Mesendoderm (in vitro differentiated cells): ENCODE measurements at places on chromosomes 6 and 20.

- no peak overlapping the region for H3K27ac ChIP-seq
Measured at GRCh38 chr20:36243726-36244125, 7.4 kb downstream of the AAR2 start.

GRCh38 chr6:116277124-116277523, 2.6 kb downstream of the TSPYL1 start:
- DNase-seq = peak; percentile 8
- H3K4me3 ChIP-seq = peak overlapping the region; percentile 44
- H3K36me3 ChIP-seq = no peaks in the 10 kb centered on the region
- H3K27me3 ChIP-seq = no peaks in the 10 kb centered on the region
- H3K27ac ChIP-seq = no peak overlapping the region

DNA sequence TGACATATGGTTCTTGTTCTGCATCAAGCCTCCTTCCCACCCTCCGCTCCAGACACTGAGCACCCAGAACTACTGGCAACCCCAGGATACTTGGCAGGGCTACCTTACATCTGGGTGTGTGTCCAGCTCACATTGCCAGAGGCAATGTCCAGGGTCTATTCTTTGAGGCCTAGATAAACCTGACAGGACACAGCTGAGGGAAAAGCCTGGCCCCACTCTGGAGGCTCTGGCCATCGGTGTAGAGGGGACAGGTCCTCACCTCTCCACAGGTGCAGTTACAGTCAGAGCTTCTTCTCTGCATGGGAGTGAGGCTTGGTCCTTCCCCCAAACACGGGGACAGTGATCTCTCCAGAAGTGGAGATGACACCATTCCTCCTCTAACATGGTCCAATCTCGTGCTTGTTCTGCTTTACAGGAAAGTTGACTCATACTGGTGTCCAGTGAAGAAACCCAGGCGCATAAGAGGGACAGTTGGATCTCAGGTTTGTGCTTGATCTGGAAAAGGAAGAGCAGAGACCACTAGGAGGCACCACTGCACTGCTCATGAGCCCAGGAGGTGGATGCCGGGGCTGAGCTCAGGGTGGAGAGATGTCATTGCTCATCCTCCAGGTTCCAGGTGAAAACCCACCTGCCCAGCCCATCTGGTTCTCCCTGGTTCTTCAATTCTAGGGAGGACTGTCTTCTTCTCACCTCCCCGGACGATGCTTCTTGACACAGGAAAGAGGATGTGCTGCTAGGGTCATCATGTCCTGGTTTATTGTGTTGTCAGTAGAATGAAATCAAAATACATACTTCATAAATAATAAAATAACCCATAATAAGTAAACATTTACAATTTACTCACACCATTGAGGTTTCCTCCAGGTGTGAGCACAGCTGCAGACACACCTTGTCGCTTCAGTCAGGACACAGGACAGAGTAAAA, 14.7 kb downstream of the HLA-F start:
- no peaks in the 10 kb centered on the region for H3K4me1 ChIP-seq
- H3K27ac ChIP-seq = no peak overlapping the region
- H3K4me3 ChIP-seq = no peak overlapping the region
- DNase-seq = peak; percentile 76

- no peak overlapping the region for H3K4me3 ChIP-seq
- no peaks in the 10 kb centered on the region for H3K36me3 ChIP-seq
- H3K27ac ChIP-seq = no peak overlapping the region
- H3K27me3 ChIP-seq = no peaks in the 10 kb centered on the region
Measured at GRCh38 chr20:4326195-4327065, 311.1 kb upstream of the RNF24 start.

- peak; percentile 72 for DNase-seq
- H3K4me3 ChIP-seq = peak overlapping the region; percentile 34
- no peaks in the 10 kb centered on the region for H3K36me3 ChIP-seq
- H3K27me3 ChIP-seq = peaks cover 8% of the 10 kb centered on the region
- no peak overlapping the region for H3K27ac ChIP-seq
- no peaks in the 10 kb centered on the region for H3K4me1 ChIP-seq
Measured at GRCh38 chr6:28737750-28738395, 185.9 kb downstream of the TRIM27 start.

- no peak overlapping the region for H3K27ac ChIP-seq
- H3K36me3 ChIP-seq = no peaks in the 10 kb centered on the region
- no peak for DNase-seq
- no peaks in the 10 kb centered on the region for H3K4me1 ChIP-seq
- no peak overlapping the region for H3K4me3 ChIP-seq
Measured at GRCh38 chr6:5151360-5151954, 66.3 kb downstream of the PPP1R3G start.

- no peak overlapping the region for H3K27ac ChIP-seq
- H3K27me3 ChIP-seq = no peaks in the 10 kb centered on the region
- no peak overlapping the region for H3K4me3 ChIP-seq
Measured at GRCh38 chr6:76035713-76036112, 36.7 kb downstream of the IMPG1 start.

- no peaks in the 10 kb centered on the region for H3K27me3 ChIP-seq
- H3K36me3 ChIP-seq = no peaks in the 10 kb centered on the region
- DNase-seq = no peak
- H3K4me3 ChIP-seq = no peak overlapping the region
Measured at GRCh38 chr6:3758842-3759144, 7.3 kb upstream of the PXDC1 start.

DNA sequence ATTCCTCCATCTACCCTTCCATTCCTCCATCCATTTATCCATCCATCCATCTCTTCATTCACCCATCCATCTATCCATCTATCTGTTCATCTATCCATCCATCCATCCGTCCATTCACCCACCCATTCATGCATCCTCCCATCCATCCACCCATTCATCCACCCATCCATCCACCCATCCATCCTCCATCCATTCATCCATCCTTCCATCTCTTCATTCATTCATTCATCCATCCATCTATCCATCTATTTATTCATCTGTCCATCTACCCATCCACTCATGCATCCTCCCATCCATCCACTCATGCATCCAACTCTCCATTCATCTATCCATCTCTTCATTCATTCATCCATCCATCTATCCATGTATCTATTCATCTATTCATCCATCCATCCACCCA, 380.9 kb downstream of the CDH4 start:
- H3K27me3 ChIP-seq = no peaks in the 10 kb centered on the region
- H3K4me1 ChIP-seq = no peaks in the 10 kb centered on the region
- no peak overlapping the region for H3K27ac ChIP-seq
- DNase-seq = no peak
- H3K4me3 ChIP-seq = no peak overlapping the region
- H3K36me3 ChIP-seq = no peaks in the 10 kb centered on the region

DNA sequence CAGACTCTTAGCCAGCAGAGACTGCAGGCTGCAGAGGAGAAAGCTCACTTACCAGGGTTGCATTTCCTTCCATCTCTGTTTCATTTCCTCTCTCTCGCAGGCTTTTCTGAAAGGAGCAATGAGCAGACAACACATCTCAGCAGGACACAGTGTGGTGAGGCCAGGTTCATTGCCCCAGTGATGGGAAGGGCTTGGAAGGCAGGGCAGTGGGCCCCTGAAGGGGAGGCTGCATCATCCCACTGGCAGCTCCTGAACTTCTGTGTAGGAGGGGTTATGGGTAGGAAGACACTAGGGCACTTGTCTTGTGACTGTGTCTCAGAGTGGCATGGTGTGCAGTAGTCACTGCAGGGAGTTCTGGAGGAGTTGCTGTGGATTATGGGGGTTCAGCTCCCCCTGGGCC, 246.8 kb downstream of the QKI start:
- no peak overlapping the region for H3K27ac ChIP-seq
- no peaks in the 10 kb centered on the region for H3K4me1 ChIP-seq
- H3K27me3 ChIP-seq = no peaks in the 10 kb centered on the region
- H3K36me3 ChIP-seq = no peaks in the 10 kb centered on the region
- no peak overlapping the region for H3K4me3 ChIP-seq
- no peak for DNase-seq

- no peak overlapping the region for H3K27ac ChIP-seq
- no peak overlapping the region for H3K4me3 ChIP-seq
- no peak for DNase-seq
- no peaks in the 10 kb centered on the region for H3K27me3 ChIP-seq
Measured at GRCh38 chr20:24254480-24254879, 214.9 kb upstream of the SYNDIG1 start.

DNA sequence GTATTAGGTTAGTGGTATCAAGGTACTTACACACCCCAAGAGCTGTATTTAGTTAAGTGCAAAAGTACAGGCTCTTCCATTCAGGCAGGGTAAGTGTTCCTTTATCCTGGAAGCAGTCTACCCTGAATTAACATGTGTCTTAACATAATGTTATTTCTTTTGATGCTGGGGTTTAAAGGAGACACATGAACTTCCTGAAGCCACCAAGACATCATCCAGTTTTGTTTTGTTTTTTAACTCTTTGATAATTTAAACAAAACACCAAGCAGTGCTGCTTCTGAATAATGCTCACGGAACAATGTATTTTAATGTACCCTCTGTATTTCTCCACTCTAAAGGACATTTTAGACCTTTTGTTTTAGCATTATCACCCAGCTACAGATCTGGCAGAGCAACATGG, 50.5 kb upstream of the PLCB4 start:
- no peaks in the 10 kb centered on the region for H3K27me3 ChIP-seq
- DNase-seq = no peak
- no peak overlapping the region for H3K4me3 ChIP-seq
- H3K36me3 ChIP-seq = no peaks in the 10 kb centered on the region

GRCh38 chr20:4230651-4231050, 215.3 kb upstream of the RNF24 start:
- H3K27ac ChIP-seq = no peak overlapping the region
- no peak overlapping the region for H3K4me3 ChIP-seq
- H3K4me1 ChIP-seq = no peaks in the 10 kb centered on the region
- H3K36me3 ChIP-seq = no peaks in the 10 kb centered on the region
- H3K27me3 ChIP-seq = no peaks in the 10 kb centered on the region

DNA sequence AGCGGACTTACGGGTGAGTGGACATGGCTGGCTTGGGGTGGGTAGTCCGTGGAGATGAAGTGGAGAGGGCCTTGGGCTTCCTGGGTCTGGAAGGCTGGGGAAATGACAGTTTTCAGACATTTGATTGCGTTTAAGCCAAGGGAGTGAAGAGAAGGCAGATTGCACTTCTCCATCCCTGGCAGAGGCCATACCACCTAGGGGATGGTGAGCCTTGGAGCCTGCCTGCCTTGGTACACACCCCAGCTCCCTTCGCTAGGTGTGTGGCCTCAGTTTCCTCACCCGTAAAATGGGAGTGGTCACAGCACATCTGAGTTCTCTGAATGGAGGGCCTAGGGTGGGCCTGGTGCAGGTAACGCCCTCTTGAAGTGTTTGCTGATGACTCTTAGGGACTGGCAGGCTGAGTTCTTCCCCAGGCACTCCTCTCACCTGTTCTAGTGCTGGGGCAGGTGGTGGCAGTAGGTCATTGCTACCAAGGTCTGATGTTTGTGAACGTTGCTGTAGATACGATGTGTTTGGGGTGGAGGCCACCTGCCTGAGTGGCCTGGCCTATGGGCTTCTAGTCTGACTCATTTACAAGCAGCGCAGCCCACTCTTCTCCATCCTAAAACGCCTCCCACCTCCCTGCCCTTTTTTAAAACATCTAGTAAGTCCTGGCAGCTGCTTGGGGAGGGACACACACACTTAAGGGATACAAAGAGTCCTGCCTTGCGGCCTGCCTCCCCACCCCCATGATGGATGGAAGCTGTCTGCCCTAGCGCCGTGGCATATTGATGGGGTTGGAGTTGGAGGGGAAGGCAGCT, 2.3 kb downstream of the RBM38 start:
- no peaks in the 10 kb centered on the region for H3K27me3 ChIP-seq
- H3K4me3 ChIP-seq = no peak overlapping the region
- no peak overlapping the region for H3K27ac ChIP-seq

GRCh38 chr6:80457439-80457933, 351.0 kb downstream of the BCKDHB start:
- no peaks in the 10 kb centered on the region for H3K4me1 ChIP-seq
- peak; percentile 4 for DNase-seq
- no peaks in the 10 kb centered on the region for H3K36me3 ChIP-seq
- no peak overlapping the region for H3K27ac ChIP-seq
- H3K4me3 ChIP-seq = no peak overlapping the region
- no peaks in the 10 kb centered on the region for H3K27me3 ChIP-seq

GRCh38 chr6:7267466-7268091, 45.4 kb downstream of the SSR1 start:
- H3K36me3 ChIP-seq = no peaks in the 10 kb centered on the region
- no peaks in the 10 kb centered on the region for H3K27me3 ChIP-seq
- no peak for DNase-seq
- no peaks in the 10 kb centered on the region for H3K4me1 ChIP-seq

- H3K4me1 ChIP-seq = no peaks in the 10 kb centered on the region
- no peak for DNase-seq
- H3K27ac ChIP-seq = no peak overlapping the region
- no peaks in the 10 kb centered on the region for H3K36me3 ChIP-seq
Measured at GRCh38 chr6:144075875-144076274, 19.5 kb downstream of the SF3B5 start.

DNA sequence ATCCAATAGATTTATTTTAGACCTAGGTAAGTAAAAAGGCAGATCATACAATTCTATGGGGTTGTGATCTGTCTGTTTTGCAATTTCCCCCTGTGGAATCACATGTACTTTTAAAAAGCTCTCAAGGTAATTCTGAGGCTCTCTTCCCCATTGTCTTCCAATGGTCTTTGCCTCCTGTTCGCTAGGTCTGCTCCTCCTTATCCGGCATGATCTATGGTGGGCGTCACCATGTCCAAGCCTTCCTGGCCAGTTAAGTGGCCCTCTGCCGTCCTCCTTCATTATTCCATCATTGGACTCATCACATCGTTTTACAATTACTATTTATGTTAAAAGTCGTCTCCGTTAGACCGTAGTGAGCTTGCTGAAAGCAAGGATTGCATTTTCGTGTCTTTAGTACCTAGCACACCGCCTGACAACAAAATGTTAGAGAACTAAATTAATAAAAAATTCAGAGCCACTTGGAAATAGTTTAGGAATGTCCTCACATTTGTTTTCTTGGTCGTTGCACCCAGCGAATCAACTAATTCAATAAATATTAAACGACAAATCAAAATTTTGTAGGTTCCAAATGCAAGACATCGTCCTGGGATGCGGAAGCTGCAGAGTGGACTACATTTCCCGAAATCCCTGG, 2.2 kb upstream of the STXBP5 start:
- peak; percentile 74 for DNase-seq
- H3K27ac ChIP-seq = no peak overlapping the region
